Dermis microvascular lymphatic vessel endothelial cell (primary cell): ENCODE measurements at places on chromosomes 4 and X. TPM values are rescaled to one million over a fixed set of nuclear protein-coding genes. Genes with fewer than 3 reads are reported as not detected.

Gene NDP
- under 0.01 TPM in 2 replicates for total RNA-seq

Gene SSX2
- not detected in 2 replicates for total RNA-seq

Gene PAGE5
- total RNA-seq = not detected in 2 replicates

Gene MAGEA9B
- total RNA-seq = not detected in 2 replicates

Gene SSX5
- not detected in 2 replicates for total RNA-seq

Gene ACE2
- not detected in 2 replicates for total RNA-seq

Gene MAGED4
- 18.9 and 33.4 TPM in 2 replicates for total RNA-seq

Gene MAGEB6B
- not detected in 2 replicates for total RNA-seq

Gene SMS
- 117 and 181 TPM in 2 replicates for total RNA-seq

Gene AFF2
- total RNA-seq = 0.25 and 0.26 TPM in 2 replicates

Gene GABRQ
- not detected in 2 replicates for total RNA-seq

Gene RFC1
- total RNA-seq = 47.6 and 50.8 TPM in 2 replicates

Gene MID1IP1
- 8.3 and 14.9 TPM in 2 replicates for total RNA-seq

Gene MUC7
- not detected in 2 replicates for total RNA-seq

Gene TEX28
- total RNA-seq = 0.13 TPM in 1 of 2 replicates, not detected in the other
